Stimulated activated CD8-positive, alpha-beta memory T cell treated with anti-CD3 and anti-CD28 coated beads, Interleukin-4, amount 100 ng/mL, for 1 hour (primary cell): ENCODE measurements at places on chromosomes 13 and 19.
A peak's percentile ranks its signal among the peaks of the same experiment; 100 is the strongest.

GRCh38 chr13:43924549-43925245, 45.0 kb downstream of the LACC1 start:
- DNase-seq, result no peak

DNA sequence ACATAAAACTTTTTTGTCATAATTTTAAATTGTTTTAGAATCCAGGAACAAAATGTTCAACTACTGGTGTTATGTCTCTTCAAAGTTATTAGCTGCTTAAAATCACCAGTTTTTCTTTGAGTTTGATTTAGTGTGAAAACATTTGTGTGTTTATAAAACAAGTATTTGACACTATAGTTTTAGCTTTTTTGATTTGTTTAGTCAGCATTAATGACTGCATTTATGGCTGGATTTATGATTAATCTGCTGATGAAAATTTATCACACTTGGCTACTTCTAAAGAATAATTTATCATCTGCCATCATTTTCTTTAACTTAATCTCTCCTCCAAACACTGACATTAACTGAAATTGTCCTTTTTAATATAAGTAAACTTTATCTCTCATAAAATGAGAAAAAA, 1465.9 kb upstream of the SLC10A2 start:
- no peak for DNase-seq

DNA sequence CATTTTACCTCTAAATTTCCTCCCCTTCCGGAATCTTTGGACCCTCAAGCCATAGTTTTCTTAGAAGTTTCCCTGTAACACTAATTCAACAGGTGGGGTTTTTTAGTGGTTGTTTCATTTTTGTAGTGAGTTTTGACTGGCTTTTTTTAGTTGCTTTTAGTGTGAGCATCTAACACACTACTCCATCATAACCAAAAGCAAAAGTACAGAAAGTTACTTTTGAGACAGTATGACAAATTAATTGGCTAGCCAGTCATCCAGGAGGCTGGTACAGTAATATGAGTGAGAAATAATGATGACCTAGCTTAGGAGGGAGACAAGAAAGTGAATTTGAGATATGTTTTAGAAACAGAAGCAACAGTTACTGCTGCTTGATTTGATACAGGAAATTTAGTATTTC, 71.5 kb downstream of the DNAJC15 start:
- no peak for DNase-seq

DNA sequence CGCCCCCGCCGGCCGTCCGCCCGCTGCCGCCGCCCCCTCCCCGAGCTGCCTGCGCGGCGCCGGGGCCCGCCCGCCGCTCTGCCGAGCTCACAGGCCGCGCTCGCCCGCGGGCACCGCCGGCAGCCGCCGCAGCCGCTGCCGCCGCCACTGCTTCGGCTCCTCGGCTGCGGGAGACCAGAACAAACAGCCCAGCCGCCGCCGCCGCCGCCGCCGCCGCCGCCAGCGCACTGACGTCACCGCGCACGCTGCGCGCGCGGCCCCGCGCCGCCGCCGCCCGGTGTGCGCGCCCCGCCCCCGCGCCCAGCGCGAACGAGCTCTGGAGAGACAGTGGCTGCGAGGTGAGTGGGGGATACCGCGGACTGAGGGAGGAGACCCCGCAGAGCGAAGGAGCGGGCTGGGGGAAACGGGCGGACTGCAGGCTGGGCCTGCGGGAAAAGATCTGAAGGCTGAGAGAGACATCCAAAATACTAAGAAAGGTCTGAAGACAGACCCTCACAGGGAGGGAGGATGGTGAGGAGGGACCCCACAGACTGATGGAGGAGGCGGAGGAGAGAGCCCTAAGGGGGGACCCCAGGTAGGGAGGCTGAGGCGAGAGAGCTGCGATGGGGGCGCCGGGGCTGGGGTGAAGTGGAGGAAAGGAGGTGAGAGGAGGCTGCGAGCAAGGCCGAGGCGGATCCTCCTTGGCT, at the start of gene BRD4:
Gene BRD4, minus strand, starts transcription at position 229 of the 686 bp plus-strand sequence. CDS start 59,440 bp downstream, outside the sequence.
- DNase-seq, result peak; percentile 60

GRCh38 chr19:49546825-49547565, 19.2 kb downstream of the RCN3 start:
- no peak for DNase-seq
